ENCODE measurements at places on chromosomes 11 and 22.

- no peak for DNase-seq
Observed at GRCh38 chr11:10444725-10445315, 10.2 kb upstream of the AMPD3 start.

GRCh38 chr11:119320776-119321524 is 4.0 kb upstream of the MCAM start:
- peak; percentile 79 for DNase-seq

GRCh38 chr11:76371170-76371569 is 9.8 kb downstream of the THAP12 start:
- DNase-seq: no peak

DNA sequence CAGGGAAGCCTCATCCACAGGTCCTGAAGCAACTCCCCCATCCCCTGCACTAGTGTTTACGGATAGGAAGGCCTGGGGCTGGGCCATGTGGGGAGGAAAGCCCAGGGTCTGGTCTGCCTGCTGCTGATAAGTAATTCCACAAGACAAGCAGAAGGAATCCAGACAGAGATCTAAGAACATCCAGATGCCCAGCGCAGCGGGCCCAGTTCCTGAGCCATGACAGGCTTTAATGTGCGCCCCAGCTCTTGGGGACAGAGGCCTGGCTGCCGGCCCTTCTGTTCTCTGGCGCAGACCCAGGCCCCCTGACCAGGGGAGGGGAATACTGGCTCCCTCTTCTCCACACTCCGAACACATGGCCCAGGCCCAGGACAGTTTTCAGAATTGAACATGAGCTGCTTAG is 28.8 kb upstream of the ETS1 start:
- no peak for DNase-seq
